ENCODE measurements at places on chromosomes 3 and 15. TPM values are rescaled to one million over a fixed set of nuclear protein-coding genes. Genes with fewer than 3 reads are reported as not detected.

Gene SLC6A1
- not detected for total RNA-seq

GRCh38 chr3:69379661-69380060, 6.2 kb downstream of the FRMD4B start:
- no peaks in the 10 kb centered on the region for H3K36me3 ChIP-seq
- H3K4me1 ChIP-seq: no peaks in the 10 kb centered on the region
- H3K27ac ChIP-seq: no peak overlapping the region
- peaks cover 10% of the 10 kb centered on the region for H3K27me3 ChIP-seq

- DNase-seq: no peak
- H3K4me1 ChIP-seq: no peaks in the 10 kb centered on the region
- no peak overlapping the region for H3K27ac ChIP-seq
- H3K4me3 ChIP-seq: no peak overlapping the region
- H3K36me3 ChIP-seq: no peaks in the 10 kb centered on the region
- H3K27me3 ChIP-seq: no peaks in the 10 kb centered on the region
Observed at GRCh38 chr3:88584451-88584850, 434.7 kb downstream of the C3orf38 start.

- H3K27me3 ChIP-seq: no peaks in the 10 kb centered on the region
- DNase-seq: no peak
- H3K36me3 ChIP-seq: peaks cover 9% of the 10 kb centered on the region
- no peak overlapping the region for H3K27ac ChIP-seq
- H3K4me3 ChIP-seq: no peak overlapping the region
Observed at GRCh38 chr3:170368921-170369320, 11.4 kb downstream of the SKIL start.

DNA sequence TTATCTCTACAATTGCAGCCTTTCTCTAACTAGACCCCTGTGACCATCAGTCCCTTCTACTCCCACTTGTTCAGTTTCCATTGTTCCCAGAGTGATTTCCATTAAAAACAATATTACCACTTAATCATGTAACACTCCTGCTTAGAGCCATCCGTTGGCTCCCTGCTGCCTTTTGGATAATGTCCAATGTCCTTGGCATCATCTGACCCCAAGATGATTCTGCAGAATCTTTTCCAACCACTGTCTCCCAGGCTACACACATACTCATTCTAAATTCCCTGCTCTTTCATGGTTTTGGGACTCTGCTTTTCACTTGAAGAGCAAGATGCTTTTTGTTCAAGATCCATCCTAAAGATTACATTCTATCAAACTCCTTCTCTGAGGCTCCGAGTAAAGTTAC, 7.1 kb downstream of the KCNH8 start:
- H3K4me3 ChIP-seq: no peak overlapping the region
- no peak overlapping the region for H3K27ac ChIP-seq
- no peak for DNase-seq
- no peaks in the 10 kb centered on the region for H3K36me3 ChIP-seq
- peaks cover 3% of the 10 kb centered on the region for H3K27me3 ChIP-seq
- no peaks in the 10 kb centered on the region for H3K4me1 ChIP-seq
